ENCODE measurements at places on chromosomes 7 and 10.

DNA sequence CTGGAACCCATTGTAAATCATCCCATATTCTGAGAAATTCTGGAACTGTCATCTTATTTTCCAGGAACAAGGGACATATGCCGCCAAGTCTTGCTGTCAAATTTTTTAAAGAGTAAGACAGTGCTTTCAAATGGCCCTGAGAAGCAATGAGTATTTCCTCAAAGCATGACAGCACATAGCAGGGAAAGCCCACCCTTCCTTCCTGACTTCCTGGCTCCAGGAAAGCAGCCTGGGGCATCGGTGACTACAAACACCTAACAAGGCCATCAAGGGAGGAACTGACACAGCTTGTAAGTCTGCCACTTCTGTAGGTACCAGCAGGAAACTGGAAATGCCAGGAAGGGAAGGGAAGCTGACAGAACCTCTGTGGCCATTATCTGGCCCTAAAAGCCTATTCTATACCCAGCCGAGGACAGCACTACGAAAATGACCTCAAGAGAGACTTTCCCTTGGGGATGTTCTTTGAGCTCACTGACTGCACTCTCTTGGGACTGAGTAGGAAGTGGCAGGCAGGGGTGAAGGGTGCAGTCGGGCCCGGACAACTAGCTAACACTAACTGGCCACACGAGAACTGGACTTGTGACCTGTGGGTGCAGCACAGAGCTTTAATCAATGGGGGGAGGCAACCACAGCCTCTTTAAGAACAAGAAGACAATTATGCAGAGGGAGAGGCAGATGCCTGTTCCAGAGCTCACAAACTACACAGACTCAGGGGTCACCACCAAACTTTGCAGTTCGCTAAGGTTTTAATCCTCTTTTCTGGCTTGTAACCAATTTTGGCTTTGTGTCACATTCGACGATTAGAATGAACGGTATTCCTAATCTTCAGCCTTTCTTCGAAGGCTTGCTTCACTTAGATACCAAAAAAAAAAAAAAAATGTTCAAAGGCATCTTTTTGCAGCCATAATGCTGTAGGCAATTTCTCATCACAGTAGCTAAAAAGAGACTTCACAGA is 52.0 kb downstream of the GRB10 start:
- peak; percentile 39 for DNase-seq

DNA sequence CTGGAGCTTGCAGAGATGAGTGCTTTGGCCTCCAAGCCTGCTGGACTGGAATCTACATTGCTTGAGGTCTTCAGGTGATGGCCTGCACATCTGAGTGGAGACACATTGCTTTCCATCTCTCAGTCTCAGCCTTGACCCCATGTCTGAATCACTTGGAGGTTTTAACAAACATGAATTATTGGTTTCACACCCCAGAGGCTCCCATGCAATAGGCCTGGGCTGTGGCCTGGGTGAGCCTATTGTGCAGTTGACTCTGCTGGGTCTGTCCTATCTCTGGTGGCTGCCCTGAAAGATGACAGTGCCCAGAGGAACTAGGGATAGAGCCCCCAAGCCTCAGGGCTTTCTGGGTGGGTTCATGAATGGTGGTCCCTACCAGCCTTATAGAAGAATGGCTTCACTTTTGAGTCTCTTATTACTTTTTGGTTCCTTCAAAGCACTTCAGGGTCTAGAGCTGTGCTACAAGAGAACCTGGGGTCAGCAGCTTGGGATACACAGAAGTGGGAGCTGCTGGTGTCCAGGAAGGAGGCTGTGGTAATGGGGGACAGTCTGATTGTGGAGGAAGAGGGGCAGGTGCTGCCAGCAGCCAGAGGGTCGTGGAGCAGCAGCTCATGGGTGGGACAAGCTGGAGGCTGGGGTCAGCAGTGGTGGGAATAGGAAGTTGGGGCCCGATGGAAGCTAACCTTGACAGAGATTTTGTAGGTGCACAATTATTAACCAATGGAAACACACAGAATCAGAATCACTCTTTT is 5.5 kb downstream of the RAMP3 start:
- DNase-seq: no peak

- no peak for DNase-seq
Observed at GRCh38 chr7:116918704-116919103, 34.6 kb upstream of the ST7 start.

DNA sequence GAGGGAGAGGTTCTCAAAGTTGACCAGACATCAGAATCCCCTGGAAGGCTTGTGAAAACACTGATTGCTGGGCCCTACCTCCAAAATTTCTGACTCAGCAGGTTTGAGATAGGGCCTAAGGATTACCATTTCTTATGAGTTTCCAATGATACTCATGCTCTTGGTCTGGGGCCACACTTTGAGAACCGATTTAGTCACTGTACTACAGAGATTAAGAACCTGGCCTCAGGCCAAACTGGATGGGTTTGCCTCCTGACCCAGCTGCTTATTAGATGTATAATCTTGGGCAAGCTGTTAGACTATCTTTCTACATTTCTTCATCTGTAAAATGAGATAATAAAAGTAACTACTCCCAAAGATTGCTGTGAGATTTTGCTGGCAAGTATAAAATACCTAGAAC is 77.1 kb upstream of the SCIN start:
- peak; percentile 17 for DNase-seq

GRCh38 chr10:103757531-103758293 is 97.7 kb downstream of the SH3PXD2A start:
- DNase-seq: peak; percentile 55

- DNase-seq: no peak
Observed at GRCh38 chr7:126804604-126805003, 448.1 kb downstream of the GRM8 start.

DNA sequence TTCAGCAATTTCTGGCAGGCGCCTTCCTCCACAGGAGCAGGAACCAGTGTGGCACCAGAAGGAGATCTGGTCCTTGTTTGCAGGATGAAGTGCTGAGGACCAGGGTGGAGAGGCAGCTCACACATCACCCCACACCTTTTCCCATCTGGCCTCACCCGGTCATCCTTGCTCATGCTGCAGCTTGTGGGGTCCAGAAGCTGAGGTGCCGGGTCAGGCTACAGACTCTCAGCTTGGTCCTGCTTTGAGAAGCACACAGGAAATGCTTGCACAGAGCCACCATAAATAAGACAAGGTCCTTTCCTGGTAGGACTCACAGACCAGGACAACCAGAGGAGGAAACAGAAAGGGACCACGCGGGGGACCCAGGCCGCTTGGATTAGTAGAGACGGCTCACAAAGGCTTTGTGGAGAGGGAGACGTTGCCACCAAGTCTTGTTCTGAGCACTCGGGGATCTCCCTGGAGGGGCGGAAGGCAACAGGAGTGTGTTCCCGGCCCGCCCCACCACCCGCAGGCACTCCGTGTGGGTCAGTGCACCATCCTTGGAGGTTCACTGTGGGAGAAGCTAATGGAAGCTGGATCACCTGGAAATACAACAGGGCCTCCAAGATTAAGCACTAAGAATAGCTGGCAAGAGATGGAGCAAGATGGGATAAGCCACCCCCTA is 29.6 kb upstream of the EN2 start:
- DNase-seq: no peak

DNA sequence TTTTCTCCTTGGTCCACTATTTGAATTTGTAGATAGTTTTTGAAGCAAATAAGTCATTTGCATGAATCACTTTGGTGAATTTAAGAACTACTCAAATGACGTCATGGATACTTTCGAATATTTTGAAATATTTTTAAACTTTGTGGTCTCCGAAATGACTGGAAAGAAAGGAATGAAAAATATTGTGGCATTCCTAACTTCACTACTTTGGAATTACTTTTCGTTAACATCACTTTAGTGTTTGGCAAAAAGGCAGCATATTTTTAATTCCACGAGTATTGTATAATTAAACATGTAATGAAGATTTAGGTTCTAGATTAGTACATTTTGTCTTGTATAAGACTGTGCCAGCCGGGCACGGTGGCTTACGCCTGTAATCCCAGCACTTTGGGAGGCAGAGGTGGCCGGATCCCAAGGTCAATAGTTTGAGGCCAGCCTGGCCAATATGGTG is 35.3 kb upstream of the ZRANB1 start:
- DNase-seq: peak; percentile 17

- DNase-seq: no peak
Observed at GRCh38 chr10:101646364-101646763, 48.6 kb downstream of the FBXW4 start.

- DNase-seq: no peak
Observed at GRCh38 chr10:31897506-31897905, 31.1 kb downstream of the ARHGAP12 start.

DNA sequence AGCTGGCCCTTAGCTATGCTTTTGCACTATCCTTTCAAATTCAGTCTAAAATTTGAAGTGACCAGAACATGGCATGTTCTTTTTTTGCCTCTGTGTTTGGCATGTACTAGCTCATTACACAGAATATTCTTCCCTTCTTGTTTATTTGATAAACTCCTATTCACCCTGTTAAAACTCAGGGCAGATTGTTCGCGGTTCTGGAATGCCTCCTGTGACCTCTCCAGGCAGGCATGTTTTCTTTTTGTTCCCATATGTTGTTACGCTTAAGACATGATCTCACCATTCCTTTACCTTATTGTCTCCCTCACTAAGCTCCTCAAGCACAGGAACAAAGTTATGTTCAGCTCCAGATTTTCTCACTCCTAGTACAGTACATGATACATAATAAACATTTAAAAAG is 181.7 kb downstream of the CCSER2 start:
- DNase-seq: peak; percentile 41

All from kidney tubule cell (primary cell).